Fibroblast of pulmonary artery (primary cell): ENCODE measurements at places on chromosomes 4 and X.

- no peak for DNase-seq
Observed at GRCh38 chr4:19703391-19703790, 548.3 kb upstream of the SLIT2 start.

GRCh38 chr4:104491481-104492182 lies 3.1 kb downstream of the CXXC4 start:
- peak; percentile 16 for DNase-seq

GRCh38 chr4:39048311-39048710 lies 13.7 kb upstream of the KLHL5 start:
- DNase-seq, result no peak

DNA sequence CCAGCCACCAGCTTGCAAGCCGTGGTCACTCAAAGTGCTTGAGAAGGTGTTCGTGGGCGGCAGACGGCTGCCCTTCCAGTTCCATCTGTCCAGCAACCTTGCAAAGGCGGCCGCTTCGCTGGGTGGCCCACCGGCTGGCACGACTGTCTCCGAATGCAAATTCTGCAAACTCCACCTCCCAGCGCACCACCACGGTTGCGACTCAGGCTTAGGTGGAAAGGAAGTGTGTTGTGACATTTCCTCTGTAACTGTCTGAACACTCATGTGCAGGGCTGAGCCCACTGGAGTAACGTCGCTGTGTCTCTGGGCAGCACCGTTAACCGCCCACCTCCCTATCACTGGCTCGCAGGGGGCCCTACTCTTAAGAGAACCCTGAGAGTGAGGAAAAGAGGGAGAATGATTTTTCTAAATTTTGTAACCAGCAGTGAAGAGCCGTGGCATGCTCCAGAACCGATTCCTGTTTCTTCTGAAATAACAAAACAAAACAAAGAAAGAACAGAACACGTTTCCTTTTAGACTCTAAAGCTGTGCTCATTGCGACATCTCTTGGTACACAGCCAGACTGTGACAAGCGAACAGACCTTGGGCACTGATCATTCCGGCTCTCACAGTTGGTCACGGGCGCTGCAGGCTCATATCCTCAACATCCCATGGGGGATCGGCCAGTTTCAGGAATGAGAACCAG lies at the start of gene P2RY8:
P2RY8 (minus strand) TSS at position 155 of the 685 bp plus-strand sequence. CDS start 70,627 bp downstream, outside the sequence.
- peak; percentile 57 for DNase-seq

DNA sequence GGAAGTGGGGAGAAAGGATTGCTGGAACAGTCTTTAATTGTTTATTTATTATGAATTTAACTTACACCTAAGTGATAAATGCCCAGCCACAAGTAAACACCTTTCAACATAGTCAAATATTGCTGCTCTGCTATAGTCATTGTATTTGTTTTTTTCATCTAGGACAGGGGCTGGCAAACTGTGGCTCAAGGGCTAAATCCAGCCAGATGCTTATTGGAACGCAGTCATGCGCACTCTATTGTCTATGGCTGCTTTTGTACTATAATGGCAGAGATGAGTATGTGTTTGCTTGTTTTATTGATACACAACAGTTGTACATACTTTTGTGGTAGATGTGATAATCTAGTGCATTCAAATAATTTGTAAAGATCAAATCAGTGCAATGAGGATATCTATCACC lies 95.3 kb downstream of the ZAR1 start:
- no peak for DNase-seq

DNA sequence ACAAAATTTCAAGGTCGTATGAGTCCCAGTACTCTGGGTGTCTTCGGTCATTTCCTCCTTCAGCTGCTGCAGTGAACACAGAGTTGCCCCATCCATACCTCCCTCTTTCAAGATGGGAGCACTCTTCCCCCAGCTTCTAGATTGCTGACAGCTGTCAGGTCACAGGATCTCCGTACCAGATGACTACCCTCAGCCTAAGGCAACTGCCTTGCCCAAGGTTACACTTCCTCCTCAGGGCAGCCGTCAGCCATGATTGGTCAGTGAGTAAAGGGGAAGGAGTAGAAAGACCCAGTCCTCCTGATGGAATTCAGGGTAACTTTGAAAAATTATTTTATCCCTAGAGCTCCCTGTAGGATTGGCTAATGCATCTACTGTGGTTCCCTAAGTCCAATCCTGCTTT lies 81.6 kb downstream of the NAF1 start:
- no peak for DNase-seq

- DNase-seq, result no peak
Observed at GRCh38 chr4:116734178-116734577, 351.2 kb downstream of the TRAM1L1 start.

- DNase-seq, result peak; percentile 43
Observed at GRCh38 chrX:11481035-11481434, 184.7 kb downstream of the ARHGAP6 start.

DNA sequence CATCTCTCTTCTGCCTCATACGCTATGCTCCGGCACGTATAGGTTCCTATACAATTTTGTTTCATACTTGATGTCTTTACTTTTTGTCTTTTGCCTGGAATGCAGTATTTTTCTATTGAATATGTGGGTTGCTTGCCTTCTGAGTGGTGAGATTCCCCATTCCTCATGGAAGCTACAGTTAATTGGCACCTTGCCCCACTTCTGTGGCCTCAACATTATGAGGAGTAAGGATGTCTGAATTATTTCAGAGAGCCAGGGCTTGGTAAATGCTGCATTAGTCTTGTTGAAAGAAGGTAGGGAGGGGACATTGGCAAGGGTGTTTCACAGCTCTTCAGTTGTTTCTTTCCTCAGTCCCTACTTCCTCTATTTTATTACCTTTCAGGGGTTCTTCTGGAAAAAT lies 23.0 kb downstream of the CDKL5 start:
- DNase-seq, result peak; percentile 4

DNA sequence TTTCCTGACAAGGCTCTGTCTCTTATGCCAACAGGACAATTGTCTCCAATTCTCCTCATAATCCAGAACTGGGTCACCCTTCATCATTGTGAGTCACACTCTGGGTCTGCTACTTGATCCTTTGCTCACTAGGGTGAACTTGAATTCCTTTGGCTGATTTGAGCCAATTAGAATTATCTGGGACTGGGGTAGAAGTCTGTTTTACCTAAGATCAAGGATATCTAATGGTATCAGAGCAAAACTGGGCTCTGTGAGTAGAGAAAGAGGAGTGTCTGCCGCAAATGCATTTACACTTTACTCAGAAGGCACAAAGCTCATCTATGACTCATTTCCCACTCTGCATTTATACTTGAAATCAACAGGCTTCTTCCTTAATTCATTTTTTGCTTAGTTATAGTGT lies 72.6 kb downstream of the PITX2 start:
- peak; percentile 37 for DNase-seq

- no peak for DNase-seq
Observed at GRCh38 chr4:130021706-130022105, 925.8 kb downstream of the C4orf33 start.

DNA sequence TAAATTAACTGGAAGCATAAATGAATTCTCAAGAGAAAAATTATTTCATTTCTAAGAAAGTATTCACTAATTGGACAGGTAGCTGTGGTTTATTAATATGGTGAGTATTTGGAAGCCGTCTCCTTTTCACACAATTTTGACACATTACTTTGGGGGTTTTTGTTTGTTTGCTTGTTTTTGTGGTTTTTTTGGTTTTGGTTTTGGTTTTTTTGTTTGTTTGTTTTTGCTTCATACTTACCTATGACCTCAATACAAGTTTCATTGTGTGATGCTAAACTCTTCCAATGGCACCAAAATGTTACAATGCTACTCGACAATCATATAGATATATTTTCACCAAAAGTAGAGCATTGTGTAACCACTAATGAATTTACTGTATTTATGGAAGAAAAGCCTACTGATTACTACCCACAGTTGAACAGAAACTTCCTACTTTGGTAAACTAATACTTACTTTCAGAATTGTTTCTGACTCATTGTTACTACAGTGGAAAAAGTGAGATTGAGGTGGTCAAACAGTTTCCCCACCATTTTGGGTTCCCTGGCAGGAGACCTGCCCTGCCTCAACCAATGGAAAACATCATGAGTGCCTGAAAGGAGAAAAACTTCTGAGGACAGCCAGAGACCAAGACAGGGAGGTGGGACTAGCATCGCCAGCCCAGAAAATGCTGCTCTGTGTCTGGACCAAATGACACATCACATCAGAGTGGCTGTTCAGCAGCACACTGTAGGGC lies 443.1 kb downstream of the HNRNPD start:
- no peak for DNase-seq

DNA sequence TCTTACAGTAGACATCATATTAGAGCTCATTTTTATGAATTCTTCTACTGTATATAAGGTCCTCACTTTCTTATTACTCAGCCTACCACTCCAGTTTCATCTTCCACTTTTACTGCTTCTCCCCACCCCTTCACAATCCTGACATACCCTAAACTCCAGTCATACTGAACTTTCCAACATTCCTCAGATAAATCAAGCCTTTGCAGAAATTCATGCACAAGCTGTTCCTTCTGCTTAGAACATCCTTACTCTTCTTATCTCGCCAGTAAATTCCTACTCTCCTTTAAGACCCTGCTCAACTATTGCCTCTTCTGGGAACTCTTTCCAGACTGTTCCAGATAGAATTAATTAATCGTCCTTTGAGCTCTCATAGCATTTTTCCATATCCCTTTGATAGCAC lies 24.8 kb downstream of the RTL9 start:
- peak; percentile 83 for DNase-seq

GRCh38 chr4:185638093-185638492 lies 102.8 kb upstream of the PDLIM3 start:
- no peak for DNase-seq

GRCh38 chr4:71266090-71266794 lies 72.6 kb upstream of the SLC4A4 start:
- peak; percentile 38 for DNase-seq

DNA sequence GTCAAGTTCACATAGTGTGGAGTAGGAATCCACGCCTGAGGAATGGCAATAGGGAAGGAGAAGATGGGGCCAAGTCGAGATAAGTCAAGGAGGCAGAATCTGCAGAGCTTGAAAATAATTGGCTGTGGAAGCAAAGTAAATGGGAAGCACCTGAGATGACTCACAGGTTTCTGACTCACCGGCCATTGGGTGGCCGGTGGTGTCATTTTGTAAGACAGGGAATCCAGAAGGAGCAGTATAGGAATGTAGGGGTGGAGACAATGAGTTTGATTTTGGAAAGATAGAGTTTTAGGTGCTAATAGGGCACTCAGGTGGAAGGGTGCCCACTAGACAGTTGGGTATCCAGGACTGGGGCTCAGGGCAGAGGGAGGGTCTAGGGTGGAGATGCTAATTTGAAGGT lies 201.0 kb upstream of the MAMLD1 start:
- no peak for DNase-seq

DNA sequence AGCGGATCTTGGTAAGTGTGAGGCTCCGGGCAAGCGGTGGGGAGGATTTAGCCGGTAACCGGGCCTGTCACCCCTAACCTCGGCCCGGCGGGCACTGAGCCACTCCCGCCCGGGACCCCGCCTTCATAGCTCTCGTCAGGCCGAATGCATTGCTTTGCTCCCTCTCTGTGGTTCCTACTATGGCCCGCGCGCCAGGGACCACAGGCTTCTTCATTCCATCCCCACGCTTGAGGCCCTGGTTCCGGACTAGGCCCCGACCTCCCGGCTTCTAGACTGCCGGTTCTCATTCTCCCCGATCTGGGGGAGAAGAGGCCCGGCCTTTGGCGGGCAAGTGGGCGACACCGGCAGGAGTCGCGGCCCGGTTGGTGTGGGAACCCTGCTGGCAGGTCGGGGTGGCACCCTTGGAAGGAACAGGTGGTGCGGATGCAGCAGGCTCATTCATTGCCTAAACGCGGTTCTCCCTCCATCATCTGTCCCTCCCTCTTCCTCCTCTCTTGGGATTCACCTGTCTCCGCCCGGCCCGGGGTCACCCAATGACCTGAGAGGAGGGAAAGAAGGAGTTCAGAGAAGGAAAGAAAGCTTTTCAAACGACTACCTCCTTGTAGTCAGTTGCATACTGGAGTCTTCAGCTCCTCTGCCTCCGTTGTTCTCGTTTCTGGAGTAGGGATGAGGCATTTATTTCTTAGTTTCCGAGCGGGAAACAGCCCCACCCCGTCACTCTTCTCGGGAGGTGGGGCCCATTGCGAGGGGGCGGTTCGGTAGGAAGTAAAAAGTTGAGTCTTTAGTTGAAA lies at the start of gene NDUFC1:
NDUFC1 (minus strand) TSS at position 657 of the 791 bp plus-strand sequence. CDS start 6,679 bp downstream, outside the sequence.
- peak; percentile 53 for DNase-seq

DNA sequence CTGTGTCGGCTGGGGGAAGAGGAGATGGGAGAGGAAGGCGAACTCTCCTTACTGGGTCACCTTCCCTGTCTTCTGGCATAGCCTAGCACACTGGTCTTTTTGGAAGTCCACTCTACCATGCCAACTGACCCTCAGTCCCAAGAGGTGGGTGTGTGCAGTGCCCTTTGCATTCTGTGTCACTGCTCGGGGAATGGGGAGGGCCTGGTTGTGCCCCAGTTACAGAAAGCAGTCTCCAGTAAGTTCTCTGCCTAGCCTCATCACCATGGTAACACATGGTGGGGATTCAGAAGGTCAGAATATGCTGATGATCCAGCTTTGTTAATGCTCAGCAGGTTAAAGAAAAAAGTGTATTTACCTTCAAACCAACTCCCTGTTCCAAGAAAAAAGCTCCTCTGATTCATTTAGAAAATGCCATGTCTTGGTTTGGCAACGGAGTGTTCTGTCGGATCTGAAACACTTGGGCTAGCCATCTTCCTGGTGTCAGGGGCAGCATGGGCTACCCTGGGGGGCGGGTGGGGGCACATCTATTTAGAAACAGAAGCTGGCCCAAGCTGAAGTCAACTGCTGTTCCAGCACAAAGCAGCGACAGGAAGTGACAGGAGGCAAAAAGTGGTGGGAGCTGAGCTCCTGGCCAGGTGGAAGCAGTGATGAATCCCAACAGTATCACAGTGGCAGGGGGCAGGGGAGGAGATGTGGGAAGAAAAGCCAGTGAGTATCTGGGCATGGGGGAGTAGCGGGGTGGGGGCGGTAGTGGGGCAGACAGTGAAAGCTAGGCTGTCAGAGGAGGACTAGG lies 37.0 kb downstream of the NSG1 start:
- DNase-seq, result no peak

GRCh38 chr4:16726368-16727050 lies 171.9 kb downstream of the LDB2 start:
- no peak for DNase-seq

DNA sequence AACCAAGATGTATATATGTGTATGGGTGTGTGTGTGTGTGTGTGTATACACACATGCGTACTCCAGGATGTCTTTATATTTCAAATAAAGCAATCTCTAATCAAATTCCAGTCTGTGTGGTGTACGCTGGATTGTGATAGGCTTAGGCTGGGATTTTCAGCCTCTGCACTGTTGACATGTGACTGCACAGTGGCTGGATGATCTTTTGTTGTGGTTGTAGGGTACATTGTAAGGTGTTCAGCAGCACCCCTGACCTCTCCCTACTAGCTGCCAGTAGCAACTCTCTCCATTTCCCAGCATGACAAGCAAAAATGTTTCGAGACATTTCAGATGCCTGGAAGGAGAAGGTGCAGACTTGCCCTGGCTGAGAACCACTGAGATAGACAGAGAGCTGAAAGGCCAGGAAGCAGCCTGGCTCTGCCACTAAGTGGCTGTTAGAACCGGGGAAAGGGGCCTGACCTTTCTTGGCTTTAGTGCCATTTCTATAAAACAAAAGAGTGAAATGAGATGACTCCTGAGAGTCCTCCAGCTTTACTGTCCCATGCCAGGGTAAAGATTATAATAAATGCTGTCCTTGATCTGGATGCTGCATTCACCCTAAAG lies 10.5 kb downstream of the PGM2 start:
- DNase-seq, result peak; percentile 18

- DNase-seq, result no peak
Observed at GRCh38 chrX:5536261-5536660, 692.4 kb downstream of the NLGN4X start.

GRCh38 chrX:41085878-41086626 lies 807 bp downstream of the USP9X start:
- peak; percentile 52 for DNase-seq
